Stimulated activated CD4-positive, alpha-beta T cell treated with anti-CD3 and anti-CD28 coated beads, Interleukin-4, amount 100 ng/mL, for 48 hours (primary cell): ENCODE measurements at places on chromosomes 5 and 9.

GRCh38 chr5:126831156-126831555, 54.2 kb downstream of the LMNB1 start:
- no peak for DNase-seq

GRCh38 chr9:28750136-28750535, 1176.9 kb upstream of the C9orf72 start:
- no peak for DNase-seq

DNA sequence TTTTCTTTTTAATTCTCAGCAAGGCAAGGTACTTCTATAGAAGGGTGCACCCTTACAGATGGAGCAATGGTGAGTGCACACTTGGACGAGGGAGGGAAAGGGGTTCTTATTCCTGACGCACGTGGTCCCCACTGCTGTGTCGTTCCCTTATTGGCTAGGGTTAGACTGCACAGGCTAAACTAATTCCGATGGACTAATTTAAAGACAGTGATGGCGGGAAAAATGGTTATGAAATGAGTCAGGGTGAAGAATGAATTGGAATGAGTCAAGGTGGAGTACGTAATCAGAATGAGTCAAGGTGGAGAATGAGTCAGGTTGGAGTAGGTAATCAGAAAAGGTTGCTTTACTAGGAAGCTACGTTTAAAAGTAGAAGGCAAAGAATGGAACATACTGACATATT, 2.1 kb upstream of the HMGCS1 start:
- peak; percentile 19 for DNase-seq

DNA sequence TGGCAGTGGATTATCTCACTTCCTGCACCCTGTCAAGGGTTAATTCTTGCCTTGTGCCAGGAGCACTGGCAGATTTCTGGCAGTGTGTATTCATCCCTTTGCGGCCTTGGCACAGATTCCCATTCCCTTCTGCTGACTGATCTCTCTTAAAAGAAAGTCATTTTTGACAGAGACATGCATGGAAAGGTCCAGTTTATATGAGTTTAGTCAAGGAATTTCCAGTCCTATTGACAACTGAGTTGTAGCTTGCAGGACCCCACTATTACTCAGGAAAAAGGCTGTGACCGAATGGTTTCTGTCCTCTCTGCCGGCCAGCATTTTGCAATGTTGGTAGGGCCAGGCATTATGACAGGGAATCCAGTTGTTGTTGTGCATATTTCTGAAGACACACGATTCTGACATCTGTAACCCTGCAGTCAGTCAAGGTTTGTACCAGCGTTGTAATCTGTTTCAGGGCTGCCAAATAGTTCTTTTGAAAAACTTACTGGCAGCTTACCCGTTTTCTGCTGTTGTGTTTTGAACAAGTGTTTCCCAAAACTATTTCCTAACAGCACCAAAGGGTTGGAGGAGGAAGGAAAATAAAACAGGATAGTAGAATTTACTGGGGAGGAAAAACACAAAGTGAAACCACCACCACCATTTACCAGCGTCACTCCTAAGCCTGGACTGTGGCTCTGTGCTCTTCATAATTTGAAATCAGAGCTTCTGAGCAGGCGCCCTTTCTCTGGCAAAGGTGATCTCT, 243.4 kb upstream of the KLF4 start:
- no peak for DNase-seq

DNA sequence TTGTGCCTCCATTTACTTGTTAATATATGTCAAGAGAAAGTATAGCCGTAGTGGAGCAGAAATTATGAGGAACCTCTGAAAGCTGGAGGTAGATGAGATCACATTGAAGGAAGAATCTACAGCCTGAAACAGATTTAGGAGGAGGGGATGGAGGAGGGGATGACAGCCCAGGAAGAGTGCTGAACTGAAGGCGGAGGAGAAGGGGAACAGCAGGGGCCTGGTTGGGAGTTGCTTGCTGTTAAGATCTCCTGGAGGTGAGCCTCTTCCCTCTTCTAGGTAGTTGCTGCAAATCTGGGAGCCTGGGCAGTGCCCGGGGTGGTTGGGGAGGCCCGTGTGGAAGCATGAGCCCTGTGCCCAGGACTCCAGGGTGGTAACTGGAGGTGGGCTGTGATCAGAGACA, 111.8 kb upstream of the SEMA6A start:
- DNase-seq: no peak

DNA sequence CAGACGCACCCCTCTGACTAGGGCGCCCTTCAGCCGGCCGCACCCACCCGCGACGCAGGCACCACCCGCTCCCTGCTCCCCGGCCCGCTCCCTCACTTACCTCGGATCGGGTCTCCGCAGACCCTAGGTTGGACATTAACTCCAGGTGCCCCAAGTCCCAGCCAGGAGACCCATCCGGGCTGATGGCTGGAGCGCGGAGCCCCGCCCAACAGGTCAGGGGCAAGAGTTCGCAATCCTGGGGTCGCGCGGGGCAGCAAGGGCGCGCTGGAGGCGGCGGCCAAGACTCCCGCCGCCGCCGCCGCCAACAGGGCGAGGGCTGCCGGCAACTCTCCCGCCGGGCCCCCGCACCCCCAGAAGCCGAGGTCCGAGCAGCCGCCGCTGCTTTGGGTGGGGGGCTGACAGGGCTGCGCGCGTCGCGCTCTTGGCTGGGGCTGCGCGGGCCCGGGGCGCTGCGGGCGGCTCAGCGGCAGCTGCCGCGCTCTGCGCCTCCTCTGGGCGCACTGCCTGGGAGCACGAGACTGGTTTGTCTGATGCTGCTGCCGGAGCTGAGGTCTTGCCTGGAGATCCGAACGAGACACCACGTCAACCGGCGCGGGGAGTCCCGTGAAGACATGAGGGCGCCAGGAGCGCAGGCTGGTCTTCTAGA, at the start of gene GDNF:
Gene GDNF, minus strand, starts transcription at position 635 of the 646 bp plus-strand sequence. CDS start 5,245 bp downstream, outside the sequence.
- DNase-seq: no peak

- DNase-seq: no peak
Observed at GRCh38 chr9:125608489-125609224, 98.4 kb downstream of the MAPKAP1 start.

DNA sequence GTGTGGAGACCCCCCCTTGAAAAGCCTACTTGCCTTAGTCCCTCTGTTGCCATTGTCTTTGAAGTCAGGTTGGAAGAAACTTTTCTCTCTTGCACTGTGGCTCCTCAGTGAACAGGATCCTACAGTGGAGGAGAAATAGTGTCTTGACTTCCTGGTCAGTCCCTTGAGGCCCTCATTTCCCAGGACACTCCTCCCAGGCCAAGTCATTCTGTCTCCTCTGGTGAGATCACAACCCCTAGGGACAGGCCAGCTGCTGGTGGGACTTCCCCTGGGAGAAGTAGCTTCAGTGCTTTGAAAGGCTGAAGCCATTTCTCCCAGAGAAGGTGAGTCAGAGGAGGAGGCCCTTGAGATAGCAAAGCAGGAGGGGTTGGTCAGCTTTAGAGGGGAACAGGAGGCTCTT, 10.1 kb upstream of the GRIA1 start:
- DNase-seq: no peak

DNA sequence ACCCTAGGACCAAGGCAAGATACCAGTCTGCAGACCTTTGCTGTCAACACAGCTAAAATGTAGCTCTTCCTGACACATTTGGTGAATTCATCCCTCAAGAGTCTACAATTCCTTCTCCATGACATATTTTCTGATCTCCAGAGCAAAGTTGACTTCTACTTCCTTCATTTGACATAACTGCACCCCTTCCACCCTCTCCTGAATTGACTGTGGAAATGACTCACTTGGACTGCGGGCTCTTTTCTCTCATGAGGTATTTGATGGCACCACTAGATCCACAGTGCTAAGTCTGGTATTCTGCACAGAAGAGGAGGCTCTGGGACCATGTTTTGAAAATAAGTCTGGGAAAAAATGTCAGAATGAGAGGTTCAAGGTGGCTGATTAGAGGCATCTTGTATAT, 338.4 kb upstream of the TRPC7 start:
- DNase-seq: no peak

DNA sequence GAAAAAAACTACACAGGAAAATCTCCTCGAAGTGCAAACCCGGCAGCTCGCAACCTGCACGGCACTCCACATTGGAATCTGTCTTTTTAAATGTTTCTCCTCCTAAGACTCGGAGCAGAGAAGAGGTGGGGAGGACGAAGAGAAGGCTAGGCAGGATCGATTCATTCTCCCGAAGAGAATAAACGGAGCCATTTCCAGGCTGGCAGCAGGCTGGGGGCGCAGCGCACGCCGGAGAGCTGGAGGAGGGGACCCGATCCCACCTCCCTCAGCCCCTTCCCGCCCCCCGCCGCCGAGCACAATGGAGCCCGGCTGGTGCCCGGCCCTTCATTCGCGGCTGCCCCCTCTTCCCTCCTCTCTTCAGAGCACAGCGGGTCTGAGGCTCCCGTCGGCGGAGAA, 628 bp downstream of the HOMER1 start:
- DNase-seq: no peak

GRCh38 chr9:134396258-134396742, 70.0 kb downstream of the RXRA start:
- DNase-seq: peak; percentile 38

GRCh38 chr9:114157516-114158176, 2.3 kb downstream of the COL27A1 start:
- no peak for DNase-seq

DNA sequence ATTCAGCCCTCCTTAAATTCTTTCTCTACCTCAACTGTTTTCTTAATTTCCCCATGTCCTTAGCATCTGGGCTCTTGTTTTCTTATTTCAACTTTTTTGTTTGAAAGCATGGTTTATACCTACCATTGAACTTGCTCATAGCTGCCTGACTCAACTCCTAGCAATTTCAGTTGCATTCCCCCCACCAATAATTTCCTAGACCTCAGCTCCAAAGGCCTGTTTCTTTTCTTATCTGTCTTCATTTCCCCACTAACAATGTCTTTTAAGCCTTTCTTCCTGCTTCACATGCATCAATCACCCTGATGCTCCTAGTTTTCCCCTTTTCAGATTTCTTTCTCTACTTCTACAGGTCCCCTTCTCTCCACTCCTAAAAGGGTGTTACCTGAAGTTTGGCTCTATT, 129.7 kb upstream of the PDE4D start:
- DNase-seq: no peak

DNA sequence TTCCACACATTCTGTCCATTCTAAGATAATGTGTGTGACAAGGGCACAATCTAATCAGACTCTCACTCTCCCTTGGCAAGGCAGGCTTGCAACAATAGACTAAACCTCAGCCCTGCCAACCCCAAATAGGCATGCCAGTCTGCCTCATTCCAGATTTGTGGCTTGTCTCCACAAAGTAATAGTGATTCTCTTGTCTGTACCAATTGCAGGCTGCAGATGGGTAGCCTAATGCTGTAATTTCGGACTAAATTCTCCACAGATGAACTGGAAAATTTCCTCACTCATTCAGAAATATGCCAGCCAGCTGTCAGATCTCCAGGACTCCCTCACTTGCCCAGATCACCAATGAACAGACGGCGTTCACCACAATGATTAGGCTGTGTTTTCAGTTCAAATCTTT, 413.6 kb downstream of the ELAVL2 start:
- DNase-seq: no peak

- no peak for DNase-seq
Observed at GRCh38 chr9:130363755-130364404, 80.9 kb upstream of the ASS1 start.

GRCh38 chr9:27722866-27723265, 149.6 kb upstream of the C9orf72 start:
- no peak for DNase-seq

GRCh38 chr9:88966894-88967676, 24.2 kb upstream of the S1PR3 start:
- DNase-seq: no peak

DNA sequence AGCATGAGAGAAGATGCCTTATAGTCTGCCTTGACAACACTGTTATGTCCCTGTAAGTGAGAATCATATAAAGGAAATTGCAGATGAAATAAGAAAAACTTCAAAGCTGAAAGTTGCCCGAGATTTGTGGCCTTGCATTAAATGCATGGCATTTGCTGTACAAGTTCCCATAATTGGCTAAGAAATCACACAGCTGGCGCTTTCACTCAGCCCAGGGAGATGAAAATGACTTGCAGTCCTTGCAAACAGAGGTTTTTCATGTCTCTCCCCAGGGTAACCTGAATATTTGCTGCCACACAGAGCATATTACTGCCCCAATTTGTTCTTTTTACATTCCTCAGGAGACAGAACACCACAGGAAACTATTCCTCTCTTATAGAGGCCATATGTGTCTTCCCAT, 174.8 kb downstream of the FAM114A2 start:
- no peak for DNase-seq

GRCh38 chr5:38193015-38193581, 65.3 kb upstream of the EGFLAM start:
- DNase-seq: peak; percentile 54

- no peak for DNase-seq
Observed at GRCh38 chr9:14424289-14424688, 110.3 kb upstream of the NFIB start.

GRCh38 chr9:124834591-124834990, 18.7 kb upstream of the WDR38 start:
- DNase-seq: no peak
